Adipose tissue (tissue), 3 donors: ENCODE measurements at places on chromosomes 12 and 14. TPM values are rescaled to one million over a fixed set of nuclear protein-coding genes. Genes with fewer than 3 reads are reported as not detected.

IGF1 gene
- 11.0 TPM for polyA plus RNA-seq

SLC17A8 gene
- not detected for polyA plus RNA-seq

GNG2 gene
- polyA plus RNA-seq, result 32.5 TPM

PRIMA1 gene
- 0.69 TPM for polyA plus RNA-seq

EFS gene
- 2.3 TPM for polyA plus RNA-seq

CMA1 gene
- 2.1 TPM for polyA plus RNA-seq

SYT1 gene
- 0.22 TPM for polyA plus RNA-seq

NEDD8 gene
- polyA plus RNA-seq, result 296 TPM

STXBP6 gene
- polyA plus RNA-seq, result 3.3 TPM

PRB4 gene
- polyA plus RNA-seq, result not detected

PTGES3 gene
- 70.2 TPM for polyA plus RNA-seq

ZBTB42 gene
- polyA plus RNA-seq, result 8.4 TPM

TMEM30B gene
- 1.6 TPM for polyA plus RNA-seq

DCP1B gene
- 5.8 TPM for polyA plus RNA-seq

LGR5 gene
- not detected for polyA plus RNA-seq

PROX2 gene
- not detected for polyA plus RNA-seq

NIN gene
- 2.6 TPM for polyA plus RNA-seq

ARHGEF40 gene
- polyA plus RNA-seq, result 67.2 TPM

GRIP1 gene
- polyA plus RNA-seq, result 0.11 TPM

SMCO2 gene
- not detected for polyA plus RNA-seq

RAB2B gene
- 17.5 TPM for polyA plus RNA-seq

EID3 gene
- polyA plus RNA-seq, result 2.5 TPM

PSMB11 gene
- not detected for polyA plus RNA-seq

ZNF219 gene
- 56.1 TPM for polyA plus RNA-seq

HPD gene
- polyA plus RNA-seq, result 0.91 TPM

RTN1 gene
- polyA plus RNA-seq, result 50.3 TPM

ACACB gene
- 539 TPM for polyA plus RNA-seq

SAMD15 gene
- 0.30 TPM for polyA plus RNA-seq

KCNH5 gene
- polyA plus RNA-seq, result 0.22 TPM

TCL1A gene
- 0.46 TPM for polyA plus RNA-seq
